ENCODE measurements at places on chromosomes 7 and 10. TPM values are rescaled to one million over a fixed set of nuclear protein-coding genes. Genes with fewer than 3 reads are reported as not detected.

The NKX1-2 gene
- 0.56 TPM for total RNA-seq

The SAMD9 gene
- 2.9 TPM for total RNA-seq

The ST8SIA6 gene
- 3.2 TPM for total RNA-seq

The H2BK1 gene
- not detected for total RNA-seq

The CC2D2B gene
- total RNA-seq: not detected

The GNA12 gene
- 14.1 TPM for total RNA-seq

The ANXA8 gene
- total RNA-seq: 144 TPM

The SLC16A9 gene
- total RNA-seq: 0.64 TPM
